Stimulated activated CD4-positive, alpha-beta T cell treated with anti-CD3 and anti-CD28 coated beads, Interleukin-2, amount 100 ng/mL, for 48 hours (primary cell): ENCODE measurements at places on chromosomes 11 and 22.

GRCh38 chr22:30556388-30556787 is 9.8 kb upstream of the SEC14L6 start:
- DNase-seq, result no peak

DNA sequence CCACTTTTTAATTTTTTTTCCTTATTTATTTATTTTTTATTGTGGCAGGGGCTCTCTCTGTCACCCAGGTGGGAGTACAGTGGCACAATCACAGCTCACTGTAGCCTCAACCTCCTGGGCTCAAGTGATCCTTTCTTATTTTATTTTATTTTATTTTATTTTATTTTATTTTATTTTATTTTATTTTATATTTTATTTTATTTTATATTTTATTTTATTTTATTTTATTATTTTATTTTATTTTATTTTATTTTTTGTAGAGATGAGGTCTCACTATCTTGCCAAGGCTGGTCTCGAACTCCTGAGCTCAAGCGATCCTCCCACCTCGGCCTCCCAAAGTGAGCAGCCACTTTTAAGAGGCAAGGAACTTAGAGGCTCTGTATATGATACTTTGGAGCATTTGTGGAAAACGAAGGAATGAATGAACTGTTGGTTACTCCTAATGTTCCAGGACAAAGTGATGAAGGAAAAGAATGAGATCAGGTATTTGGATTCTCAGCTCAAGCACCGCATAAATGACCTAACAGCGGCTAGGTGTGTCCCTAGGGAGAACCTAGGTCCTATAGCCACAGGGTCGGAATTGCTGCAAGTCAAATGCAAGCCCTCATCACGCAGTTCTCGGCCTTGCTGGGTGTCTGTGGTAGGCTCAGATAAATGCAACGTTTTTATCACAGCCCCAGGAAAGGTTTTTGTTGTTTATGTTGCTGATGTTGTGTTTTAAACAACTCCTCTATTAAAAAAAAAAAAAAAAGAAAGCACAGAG is 36.5 kb downstream of the ASCL2 start:
- DNase-seq, result no peak

DNA sequence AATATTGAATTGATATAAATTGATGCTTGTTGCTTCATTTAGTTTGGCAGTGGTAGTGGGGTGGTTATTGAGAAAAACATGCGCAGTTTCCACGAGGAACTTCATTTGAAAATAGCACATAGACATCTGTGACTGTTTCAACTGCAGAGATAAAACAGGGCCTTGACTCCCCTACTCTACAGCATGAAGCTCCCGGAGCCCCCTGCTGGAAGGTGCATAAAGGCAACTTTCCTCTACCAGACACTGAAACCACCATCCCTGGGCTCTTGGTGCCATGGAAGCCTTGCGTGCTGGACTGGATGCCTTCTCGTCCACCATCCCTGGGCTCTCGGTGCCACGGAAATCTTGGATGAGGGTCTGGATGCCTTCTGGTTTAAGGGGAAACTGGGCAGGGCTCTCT is 195.9 kb downstream of the CSNK2A3 start:
- no peak for DNase-seq

DNA sequence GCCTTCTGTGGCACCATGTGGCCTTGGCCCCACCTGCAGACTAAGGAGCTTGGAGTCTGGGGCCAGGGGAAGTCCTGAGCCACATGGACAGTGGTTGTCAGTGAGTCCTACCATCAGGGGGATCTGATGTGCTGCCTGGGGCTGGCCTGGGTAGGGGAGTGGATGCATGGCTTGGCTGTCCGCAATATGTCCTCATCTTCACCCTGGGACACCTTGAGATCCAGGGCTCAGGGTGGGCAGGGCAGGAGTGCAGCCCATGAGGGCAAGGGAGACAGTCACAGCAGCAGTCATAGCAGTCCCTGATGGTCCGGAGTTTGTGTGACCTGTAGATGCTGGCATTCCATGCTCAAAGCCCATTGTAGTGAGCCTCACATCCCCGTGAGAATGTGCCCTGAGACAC is 256.8 kb upstream of the B3GAT1 start:
- DNase-seq, result no peak

GRCh38 chr11:1375955-1376258 is 13.8 kb upstream of the BRSK2 start:
- no peak for DNase-seq

GRCh38 chr11:74169738-74170458 is 904 bp downstream of the C2CD3 start:
- no peak for DNase-seq

DNA sequence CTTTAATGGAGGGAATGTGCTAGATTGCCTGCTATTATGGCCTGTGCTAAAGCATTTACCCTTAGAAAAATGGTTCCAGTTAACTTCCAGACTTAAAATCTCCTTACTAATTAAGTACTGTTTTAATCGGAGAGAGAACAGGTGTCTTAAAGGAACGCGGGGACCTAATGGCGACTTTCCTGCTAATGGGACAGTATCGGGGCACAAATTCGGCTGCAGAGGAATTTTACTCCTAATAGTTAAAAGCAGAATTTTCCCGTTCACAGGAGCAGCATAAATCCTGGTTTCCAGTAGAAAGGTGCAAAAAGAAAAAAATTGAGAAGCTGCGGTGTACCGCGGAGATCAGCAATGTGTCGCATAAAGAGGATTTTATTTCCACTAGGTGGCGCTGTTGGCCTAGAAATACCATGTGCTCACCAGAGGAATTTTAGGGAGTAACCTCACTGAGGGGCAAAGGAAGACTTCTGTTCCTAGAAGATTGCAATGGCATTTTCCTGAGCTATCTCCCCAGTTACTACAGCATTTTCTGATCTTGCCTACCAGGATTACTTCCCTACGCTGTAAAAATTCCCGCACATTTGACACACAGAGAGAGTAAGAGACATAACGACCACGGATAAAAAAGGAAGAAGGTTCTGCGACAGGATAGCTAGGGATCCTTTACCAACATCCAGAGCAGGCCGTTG is 44.5 kb downstream of the ZNF280B start:
- peak; percentile 59 for DNase-seq

DNA sequence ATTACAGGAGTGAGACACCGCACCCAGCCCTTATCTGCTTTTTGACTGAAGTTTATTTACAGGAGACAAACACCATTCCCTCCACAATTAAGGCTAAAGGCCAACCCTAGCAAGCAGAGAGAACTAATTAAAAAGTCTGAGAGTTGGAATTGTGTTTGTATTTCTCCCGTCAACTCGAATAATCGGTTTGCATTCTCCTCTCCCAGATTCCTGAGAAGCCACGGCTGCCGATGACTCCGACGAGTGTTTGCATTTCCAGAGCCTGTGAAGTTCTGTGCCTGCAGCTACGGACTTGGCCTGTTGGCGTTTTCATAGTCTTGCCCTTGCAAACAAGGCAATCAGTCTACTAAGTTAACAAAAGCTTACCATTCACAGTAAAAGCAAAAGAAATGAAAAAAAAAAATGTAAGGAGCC is 73.2 kb upstream of the NUP50 start:
- DNase-seq, result no peak

GRCh38 chr11:46346886-46347636 is at the start of gene DGKZ:
Gene DGKZ (plus strand): TSS chr11:46347463. CDS start chr11:46347660, 197 bp downstream.
- peak; percentile 83 for DNase-seq

DNA sequence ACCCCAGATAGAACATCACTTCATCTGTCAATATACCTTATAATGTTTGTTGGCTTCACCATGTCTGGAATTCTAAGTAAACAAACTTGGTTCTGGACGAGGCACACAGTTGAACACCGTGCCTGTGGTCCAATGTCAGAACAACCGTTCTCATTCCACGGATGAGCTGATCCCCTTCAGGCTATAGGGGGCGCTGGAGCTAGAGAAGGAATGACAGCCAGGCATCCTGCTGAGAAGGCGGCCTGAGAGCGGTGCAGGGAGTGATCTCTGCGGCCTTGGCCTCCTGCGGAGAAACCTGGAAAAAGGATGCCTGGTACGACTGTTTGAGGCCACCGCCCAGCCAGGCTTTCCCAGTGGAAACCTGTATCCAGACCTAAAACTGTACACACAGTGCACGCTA is 48.7 kb downstream of the FDX1 start:
- no peak for DNase-seq

- DNase-seq, result no peak
These were observed 128.6 kb upstream of the THY1 start for GRCh38 chr11:119551420-119552105.

DNA sequence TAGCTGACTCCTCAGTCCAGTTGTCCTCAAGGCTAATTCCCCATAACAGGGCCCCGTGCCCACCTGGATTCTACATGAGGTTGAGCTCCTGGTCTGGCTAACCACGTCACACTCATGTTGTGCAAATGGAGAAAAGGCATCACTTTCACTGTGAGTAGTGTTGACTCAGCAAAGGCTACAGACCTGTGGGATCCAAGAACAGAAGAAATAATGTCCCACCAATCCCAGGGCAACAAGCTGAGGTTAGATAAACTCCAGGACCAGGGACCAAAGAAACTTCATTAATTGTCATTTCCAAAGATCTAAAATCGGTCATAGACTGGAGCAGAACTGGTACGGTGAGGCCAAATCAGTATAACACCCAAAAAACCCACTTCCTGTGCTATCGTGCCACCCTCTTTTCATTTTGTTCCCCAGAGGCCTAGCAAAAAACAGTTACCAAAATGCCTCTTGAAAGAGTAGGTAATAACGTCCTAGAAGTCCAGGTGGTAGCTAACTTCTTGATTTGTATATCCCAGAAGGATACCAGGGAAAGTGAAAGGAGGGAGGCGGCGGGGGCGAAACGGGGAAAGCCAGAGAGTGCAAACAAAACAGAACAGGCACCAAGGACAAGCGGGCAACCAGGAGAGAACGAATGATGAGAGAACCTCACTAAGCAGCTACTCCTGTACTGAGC is 1.4 kb downstream of the PCSK7 start:
- DNase-seq, result peak; percentile 46

DNA sequence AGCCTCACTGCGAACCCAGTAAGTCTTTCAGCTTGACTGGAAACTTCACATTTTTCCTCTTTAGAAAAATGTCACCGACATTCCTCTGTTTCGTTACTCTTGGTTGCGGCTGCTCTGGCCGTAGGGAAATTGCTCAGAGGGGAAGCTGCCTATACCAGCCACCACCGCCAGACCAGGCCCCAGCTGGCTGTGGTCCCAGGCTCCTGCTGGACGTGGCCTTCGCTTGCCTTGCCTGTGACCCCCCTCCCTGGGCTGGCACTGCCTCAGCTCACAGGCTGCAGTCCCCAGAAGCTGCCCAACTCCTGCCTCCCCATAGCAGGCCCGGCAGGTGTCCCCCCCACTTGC is 197.8 kb downstream of the MN1 start:
- no peak for DNase-seq

- no peak for DNase-seq
These were observed 6.6 kb downstream of the MPPED2 start for GRCh38 chr11:30579415-30580175.

- DNase-seq, result no peak
These were observed 38.4 kb downstream of the FDX1 start for GRCh38 chr11:110468121-110468520.

DNA sequence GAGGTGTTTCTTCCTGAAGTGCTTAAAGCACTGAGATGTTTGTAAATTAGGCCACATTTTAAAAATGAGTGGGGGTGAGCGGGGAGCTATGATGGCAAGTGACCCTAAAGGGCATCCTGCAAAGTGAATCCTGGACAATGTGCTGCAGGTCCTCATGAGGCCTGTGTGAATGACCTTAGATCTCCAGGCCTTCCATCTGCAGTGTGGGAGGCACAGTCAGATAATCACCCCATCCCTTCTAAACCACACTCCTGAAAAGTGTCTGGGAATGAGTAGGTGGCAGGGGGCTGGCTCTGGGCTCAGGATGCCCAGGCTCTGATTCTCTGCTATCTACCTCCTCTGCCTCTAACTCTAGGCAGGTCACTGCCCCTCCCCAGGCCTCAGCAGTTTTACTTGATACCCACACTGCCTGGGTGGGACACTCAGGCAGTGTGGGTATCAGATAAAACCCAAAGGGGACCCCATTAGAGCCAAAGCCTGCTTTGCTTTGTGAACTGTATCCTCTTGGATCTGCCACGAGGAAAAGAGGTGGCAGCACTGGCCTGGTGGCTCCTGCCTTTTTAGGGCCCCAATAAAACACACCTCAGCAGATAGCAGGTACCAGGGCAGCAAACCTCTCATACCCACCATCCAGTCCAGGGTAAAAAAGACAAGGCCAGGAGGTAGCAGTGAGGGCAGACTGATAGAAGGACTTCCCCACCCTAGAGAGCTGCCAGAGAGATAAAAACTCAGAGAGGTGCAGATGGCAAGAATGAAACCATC is 10.5 kb downstream of the STARD10 start:
- DNase-seq, result no peak

DNA sequence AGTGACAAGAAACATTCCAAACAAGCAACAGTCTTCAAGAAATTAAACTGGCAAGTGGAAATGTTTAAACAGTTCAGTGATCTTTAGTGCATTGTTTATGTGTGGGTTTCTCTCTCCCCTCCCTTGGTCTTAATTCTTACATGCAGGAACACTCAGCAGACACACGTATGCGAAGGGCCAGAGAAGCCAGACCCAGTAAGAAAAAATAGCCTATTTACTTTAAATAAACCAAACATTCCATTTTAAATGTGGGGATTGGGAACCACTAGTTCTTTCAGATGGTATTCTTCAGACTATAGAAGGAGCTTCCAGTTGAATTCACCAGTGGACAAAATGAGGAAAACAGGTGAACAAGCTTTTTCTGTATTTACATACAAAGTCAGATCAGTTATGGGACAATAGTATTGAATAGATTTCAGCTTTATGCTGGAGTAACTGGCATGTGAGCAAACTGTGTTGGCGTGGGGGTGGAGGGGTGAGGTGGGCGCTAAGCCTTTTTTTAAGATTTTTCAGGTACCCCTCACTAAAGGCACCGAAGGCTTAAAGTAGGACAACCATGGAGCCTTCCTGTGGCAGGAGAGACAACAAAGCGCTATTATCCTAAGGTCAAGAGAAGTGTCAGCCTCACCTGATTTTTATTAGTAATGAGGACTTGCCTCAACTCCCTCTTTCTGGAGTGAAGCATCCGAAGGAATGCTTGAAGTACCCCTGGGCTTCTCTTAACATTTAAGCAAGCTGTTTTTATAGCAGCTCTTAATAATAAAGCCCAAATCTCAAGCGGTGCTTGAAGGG is 6.0 kb downstream of the MALAT1 start:
- DNase-seq, result no peak

- DNase-seq, result peak; percentile 34
These were observed 585 bp upstream of the NADSYN1 start for GRCh38 chr11:71452199-71453036.

GRCh38 chr11:19912958-19913892 is 200.6 kb downstream of the NAV2 start:
- DNase-seq, result no peak

DNA sequence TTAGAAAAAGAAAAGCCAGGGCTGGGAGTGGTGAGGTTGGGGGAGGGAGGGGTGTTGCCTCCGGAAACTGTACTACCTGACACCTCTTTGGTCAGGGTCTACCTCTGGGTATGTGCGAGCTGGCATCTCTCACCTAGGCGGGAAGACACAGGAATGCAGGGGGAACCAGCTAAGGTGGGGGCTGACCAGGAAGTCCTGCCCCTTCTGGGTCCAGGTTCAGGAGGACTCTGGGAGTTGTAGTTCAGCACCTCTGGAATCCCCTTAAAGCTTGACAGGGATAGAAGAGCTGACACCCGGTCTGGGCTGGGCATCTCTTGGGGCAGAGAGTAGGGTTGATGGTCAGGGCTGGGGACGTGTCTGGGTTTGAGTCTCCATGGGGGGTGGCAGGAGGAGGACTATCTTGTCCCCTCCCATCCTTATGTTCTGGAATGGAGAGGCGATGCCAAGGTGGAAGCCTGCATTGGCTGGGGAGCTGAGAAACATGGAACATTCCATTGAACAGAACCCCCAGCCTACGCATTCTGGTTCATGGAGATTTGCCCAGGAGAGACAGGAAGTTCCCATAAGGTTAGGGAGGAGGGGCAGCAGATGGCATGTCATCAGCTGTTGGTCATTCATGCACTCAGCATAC is 2.1 kb upstream of the KIAA1671 start:
- DNase-seq, result no peak

- no peak for DNase-seq
These were observed 129.1 kb downstream of the SNX19 start for GRCh38 chr11:130787092-130787616.
